ENCODE measurements at places on chromosomes 2 and 18.
A peak's percentile ranks its signal among the peaks of the same experiment; 100 is the strongest.

GRCh38 chr2:142974288-142975024, 97.0 kb downstream of the KYNU start:
- no peak for DNase-seq

DNA sequence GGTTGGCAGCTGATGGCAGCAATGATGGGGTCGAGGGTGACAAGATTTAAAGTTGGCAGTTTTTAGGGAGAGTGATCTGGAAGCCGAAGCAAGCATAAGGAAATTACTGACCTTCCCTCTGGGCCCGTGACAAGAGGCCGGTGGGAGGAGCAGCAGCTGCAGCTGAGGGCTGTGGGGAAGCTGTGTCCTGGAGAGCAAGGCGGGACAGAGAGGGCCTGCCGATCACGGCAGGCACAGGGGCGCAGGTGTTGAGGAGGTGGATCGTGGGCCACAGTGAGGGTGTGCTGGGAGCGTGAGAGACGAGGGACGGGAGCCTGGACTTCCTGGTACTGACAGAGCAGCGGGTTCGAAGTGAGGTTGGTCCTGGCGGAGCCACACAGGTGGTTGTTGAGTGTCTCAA, 31.0 kb downstream of the TRAF3IP1 start:
- DNase-seq: no peak

- DNase-seq: no peak
Observed at GRCh38 chr2:172640389-172640788, 84.5 kb downstream of the PDK1 start.

GRCh38 chr18:58615140-58616132, 13.5 kb downstream of the ALPK2 start:
- DNase-seq: peak; percentile 30

- DNase-seq: no peak
Observed at GRCh38 chr2:101081375-101081907, 69.7 kb downstream of the TBC1D8 start.

DNA sequence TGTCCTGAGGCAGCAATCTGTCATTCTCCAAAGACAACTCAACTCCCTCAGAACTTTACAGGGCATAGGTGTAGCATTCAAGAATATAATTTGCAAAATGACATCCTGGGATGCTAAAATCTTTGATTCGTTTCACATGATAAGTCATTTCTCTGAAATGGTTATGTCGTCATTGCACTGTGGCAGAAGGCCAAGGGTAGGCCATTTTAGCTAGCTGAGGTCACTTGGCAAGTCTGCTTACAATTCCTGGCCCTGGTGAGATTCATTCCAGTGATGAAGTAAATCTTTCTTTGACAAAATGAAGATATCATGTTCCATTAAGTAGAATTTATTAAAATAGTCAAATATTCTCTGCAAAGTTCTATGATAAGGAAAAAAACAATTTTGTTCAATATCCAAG, 1410.3 kb upstream of the LRRTM1 start:
- DNase-seq: no peak

DNA sequence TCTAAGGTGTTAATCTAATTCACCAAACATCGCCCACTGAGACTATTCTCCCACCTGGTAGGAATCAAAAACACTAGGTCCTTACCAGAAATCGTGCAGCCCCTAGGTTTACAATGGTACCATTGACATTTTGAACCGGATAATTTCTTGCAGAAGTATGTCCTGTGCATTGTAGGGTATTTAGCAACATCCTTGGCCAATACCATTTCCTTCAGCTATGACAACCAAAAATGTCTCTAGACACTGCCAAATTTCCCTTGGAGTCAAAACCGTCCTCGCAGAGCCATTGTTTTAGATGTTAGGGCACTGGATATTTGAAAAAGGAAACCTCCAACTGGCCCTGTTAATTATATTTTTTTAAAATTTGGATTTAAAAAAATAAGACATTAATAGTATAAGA, 3.8 kb downstream of the VPS54 start:
- no peak for DNase-seq

- DNase-seq: no peak
Observed at GRCh38 chr2:216349366-216349765, 22.9 kb downstream of the MARCHF4 start.

DNA sequence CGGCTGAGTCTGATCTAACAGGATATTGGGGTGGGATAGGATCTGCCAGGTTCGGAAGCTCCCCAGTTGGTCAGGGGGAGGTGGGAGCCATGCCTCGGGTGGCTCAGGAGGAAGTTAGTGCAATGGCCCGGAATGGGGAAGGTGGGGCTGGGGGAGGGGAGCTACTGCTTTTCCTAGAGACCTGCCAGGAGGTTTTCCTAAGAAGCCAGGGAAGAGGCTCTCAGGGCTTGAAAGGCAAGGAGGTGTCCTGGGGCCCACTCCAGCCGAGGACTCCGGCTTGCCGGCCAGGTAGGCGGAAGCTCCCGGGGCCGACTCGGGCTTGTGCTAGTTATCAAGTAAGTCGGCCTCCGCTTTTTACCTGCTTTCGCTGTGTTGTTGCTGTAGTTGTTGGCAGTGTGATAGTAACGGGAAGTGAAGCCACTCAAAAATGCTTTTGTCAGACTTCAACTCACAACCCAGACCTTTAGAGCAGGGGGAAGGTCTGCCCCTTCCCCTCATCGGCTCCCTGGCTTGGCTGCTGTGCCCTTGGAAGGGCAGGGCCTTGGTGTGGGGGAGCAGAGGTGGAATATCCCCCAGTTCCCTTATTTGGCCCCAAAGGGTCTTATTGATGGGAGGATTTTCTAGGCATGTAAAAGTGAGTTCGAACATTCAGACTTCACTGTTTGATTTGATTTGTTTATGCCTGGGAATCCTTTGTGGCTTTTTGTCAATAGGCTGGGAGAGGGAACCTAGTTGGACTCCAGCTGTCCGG, 5.4 kb downstream of the GDF7 start:
- no peak for DNase-seq

GRCh38 chr2:96520231-96520630, 15.1 kb upstream of the NEURL3 start:
- no peak for DNase-seq

DNA sequence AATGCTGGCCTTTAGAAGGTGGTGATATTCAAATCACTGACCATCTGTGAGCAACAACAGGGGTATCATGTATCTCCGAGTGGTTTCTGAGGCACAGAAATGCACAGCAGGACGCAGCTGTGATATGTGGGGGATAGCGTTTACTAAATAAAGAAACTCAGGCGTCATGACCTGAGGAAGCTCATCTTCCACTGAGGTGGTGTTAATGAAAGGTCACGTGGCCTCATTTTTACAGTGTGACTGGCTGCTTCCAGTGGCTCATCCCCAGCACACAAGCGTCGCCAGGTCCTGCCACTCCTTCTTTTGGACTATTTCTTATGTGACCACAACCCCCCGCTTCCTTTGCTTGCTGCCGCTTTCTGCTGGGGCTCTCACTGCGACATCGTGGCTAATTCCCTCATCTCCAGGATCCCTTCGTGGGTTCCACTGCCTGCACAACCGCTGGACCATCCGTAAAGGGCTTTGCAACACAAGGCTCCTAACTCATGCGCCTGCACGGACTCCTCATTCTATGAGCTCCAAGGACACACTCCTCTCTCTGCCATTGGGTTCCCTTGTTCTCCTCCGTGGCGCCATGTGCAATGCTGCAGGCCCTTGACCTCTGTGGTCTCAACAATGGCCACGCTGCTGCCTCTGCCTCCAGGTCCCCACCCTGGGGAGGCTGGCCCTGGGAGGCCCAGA, 109.3 kb downstream of the MBP start:
- DNase-seq: no peak

GRCh38 chr2:148948868-148949267, 73.8 kb downstream of the KIF5C start:
- DNase-seq: no peak

DNA sequence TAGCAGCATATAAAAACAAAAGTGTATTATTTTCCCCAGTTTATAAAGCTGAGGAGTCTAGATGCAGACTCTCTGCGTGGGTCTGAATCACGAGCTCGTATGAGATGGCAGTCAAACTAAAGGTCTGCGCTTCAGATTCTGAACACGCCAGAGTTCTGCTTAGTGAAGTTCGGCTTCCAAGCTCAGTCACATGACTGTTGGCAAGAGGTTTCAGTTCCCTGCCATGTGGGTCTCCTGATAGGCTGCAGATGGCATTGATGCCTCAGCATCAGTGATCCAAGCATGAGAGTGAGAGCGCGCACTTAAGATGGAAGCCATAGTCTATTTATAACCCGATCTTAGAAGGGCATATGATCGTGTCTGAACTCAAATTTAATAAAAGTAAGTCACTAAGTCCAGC, 242.8 kb upstream of the DOK6 start:
- DNase-seq: no peak

- no peak for DNase-seq
Observed at GRCh38 chr2:118222672-118223421, 134.6 kb downstream of the INSIG2 start.

DNA sequence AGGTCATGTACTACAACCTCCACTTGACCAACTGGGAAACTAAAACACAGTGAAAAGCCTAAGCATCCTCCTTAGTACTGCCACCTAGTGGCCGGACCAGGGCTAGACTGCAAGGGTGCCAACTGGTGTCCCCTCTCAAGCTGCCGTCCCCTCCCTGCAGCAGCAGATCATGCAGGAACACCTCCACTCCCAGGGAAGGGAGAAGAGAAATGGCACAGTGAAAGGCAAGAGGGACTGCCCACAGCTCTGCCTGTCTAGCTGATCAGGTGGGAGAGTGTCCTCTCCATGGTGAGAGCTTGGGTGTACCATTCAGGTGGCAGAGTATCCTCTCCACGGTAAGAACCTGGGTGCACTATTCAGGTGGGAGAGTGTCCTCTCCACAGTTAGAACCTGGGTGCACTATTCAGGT, 78.1 kb downstream of the AAK1 start:
- peak; percentile 54 for DNase-seq

DNA sequence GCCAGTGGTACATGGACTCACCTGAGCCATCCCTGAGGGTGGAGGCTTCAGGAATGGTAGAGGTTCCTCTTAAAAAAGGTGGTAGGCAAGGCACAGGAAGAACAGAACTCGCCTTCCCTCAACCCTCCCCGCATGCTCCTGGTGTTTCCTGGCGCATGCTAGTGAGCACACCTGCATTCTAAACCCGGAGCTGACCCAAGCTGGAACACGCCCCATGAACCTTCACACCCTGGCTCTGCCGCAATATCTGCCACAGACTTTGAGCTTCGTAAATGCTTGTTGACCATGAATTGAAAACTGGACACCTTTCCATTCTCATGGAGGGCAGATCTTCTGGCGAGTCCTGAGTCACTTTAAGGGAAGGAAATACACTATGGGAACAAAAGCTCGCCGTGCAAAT, 601.3 kb upstream of the RAB6C start:
- no peak for DNase-seq

GRCh38 chr2:208820014-208820688, 413.6 kb downstream of the PTH2R start:
- DNase-seq: no peak

DNA sequence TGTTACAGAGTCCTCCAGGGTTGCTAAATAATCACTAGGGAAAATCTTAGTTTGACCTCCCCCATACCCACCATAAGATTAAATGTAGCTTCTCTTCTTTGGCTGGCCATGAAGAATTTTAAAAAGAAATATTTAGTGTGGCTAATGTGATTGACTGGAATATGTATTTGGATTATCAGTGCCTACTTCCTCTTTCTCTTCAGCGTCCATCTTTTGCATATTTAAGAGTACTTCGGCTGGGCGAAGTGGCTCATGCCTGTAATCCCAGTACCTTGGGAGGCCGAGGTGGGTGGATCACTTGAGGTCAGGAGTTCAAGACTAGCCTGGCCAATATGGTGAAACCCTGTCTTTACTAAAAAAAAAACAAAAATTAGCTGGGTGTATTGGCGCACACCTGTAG, 28.8 kb downstream of the ADAM23 start:
- DNase-seq: no peak

- DNase-seq: no peak
Observed at GRCh38 chr2:25548601-25549000, 124.8 kb downstream of the DTNB start.

DNA sequence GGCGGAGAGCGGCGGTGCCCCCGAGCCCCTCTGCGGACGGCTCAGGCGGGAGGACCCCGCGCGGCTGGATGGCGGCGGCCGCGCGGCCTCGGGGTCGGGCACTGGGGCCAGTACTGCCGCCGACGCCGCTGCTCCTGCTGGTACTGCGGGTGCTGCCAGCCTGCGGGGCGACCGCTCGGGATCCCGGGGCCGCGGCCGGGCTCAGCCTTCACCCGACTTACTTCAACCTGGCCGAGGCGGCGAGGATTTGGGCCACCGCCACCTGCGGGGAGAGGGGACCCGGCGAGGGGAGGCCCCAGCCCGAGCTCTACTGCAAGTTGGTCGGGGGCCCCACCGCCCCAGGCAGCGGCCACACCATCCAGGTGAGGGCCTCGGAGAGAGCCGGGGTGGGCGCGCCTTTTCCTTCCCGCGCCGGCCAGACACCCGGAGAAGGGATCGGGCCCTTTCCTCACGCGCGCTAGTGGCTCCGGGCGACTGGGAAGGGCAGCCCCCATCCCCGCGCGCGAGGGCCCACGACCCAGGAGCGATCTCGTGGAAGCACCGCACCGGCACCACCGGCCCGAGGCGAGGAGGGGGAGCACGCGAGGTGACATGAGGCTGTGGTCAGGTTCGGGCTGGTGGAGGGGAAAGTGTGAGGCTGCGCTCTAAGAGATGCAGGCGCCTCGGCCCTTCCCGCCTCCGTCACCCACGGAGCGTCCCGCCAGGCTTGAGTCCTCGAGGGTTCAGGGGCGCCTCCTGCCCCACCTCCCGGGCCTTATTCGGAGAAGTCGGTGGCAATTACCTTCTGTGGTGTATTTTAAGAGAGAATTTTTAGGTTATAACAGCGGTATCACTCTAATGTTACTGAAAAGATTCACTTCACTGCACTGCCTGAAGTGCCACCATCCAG, 607 bp downstream of the LAMA3 start:
- no peak for DNase-seq

GRCh38 chr2:239285932-239286230, 114.9 kb downstream of the HDAC4 start:
- DNase-seq: no peak

DNA sequence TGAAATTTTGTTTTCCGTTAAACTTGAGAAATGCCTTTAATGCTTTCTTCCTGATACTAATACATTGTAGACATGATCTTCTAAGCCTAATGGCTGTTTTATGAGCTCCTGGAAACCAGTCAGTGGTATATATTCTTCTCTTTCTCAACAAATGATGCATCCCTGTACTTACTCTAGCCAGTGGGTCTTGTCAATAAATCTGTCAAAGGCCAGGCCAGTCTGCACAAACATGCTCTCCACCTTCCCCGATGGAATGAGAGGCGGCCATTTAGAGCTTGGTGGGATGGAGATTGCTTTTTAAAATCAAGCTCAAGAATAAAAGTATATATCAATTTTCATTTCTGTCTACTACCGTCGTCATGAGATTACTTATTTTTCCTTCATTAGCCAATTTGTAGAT, 140.1 kb downstream of the LYPD6B start:
- DNase-seq: no peak

Data from stimulated activated CD8-positive, alpha-beta memory T cell treated with anti-CD3 and anti-CD28 coated beads, Interleukin-15, amount 100 ng/mL, for 1 hour (primary cell).